Upper lobe of left lung (tissue), 6 donors: ENCODE measurements at places on chromosomes 4 and X. TPM values are rescaled to one million over a fixed set of nuclear protein-coding genes. Genes with fewer than 3 reads are reported as not detected.

DNA sequence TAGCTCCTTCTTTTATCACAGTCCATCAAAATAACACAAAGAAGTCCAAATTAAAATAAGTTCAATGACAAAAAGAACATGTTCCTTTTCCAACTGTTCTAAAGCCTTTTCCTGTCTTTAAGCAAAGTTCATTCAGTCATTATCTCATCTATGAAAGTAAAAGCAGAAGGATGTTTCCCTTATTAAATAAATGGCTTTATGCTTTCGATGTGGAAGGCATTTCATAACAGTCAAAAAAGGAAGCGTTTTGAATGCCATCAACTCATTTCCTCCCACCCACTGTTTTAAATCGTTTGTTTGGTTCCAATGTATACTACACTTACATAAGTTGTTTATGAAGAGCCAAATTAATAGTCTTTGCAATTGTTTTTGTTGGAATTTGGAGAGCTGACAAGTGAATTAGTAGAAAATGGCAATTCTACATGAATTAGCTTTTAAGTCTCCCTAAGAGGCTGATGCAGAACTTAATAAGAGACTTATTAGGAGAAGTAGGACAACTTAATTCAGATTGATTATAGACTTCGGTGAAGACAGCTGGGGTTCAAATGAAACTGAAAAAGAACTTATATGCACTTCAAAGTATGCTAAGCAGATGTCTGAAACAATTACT lies 392.6 kb upstream of the FTHL17 start:
- DNase-seq = no peak

- no peak for DNase-seq
Measured at GRCh38 chrX:29530501-29530900, 684.9 kb upstream of the MAGEB2 start.

GRCh38 chrX:15860921-15861320 lies 6.3 kb upstream of the AP1S2 start:
- DNase-seq = no peak

- no peak for DNase-seq
Measured at GRCh38 chr4:86481440-86481839, 112.7 kb upstream of the PTPN13 start.

PDGFRA gene
- 60.5 TPM for total RNA-seq
